EH (cell line): ENCODE measurements at places on chromosomes 13 and 19.

DNA sequence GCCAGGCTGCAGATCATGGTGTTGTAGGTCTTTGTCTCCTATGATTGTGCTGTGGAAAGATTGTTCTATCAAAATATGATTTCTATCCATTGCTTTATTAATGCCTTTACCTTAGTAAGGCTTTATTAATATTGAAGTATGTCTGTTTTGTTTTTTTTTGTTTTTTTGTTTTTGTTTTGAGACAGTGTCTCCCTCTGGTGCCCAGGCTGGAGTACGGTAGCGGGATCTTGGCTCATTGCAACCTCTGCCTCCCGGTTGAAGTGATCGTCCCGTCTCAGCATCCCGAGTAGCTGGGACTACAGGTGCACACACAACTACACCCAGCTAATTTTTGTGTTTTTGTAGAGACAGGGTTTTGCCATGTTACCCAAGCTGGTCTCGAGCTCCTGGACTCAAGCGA is 7.7 kb downstream of the IRGC start:
- DNase-seq = no peak

DNA sequence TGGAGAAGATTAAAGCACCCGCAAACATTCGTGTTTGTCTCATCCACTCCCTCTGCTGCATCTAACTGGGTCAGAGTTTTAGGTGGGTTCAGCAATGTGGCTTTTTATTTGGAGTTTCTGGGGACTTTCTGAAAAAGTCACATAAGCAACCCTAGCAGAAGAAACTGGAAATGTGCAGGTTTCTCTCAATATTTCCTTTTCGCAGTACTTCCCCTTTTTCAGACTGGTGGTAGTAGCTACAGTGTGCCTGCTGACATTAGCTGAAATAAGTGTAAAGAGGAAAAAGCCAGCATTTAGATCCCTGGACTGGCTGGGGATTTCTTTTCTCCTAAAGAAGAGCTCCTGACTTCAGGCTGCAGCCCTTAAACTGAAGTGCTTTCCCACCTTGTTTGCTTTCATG is 15.9 kb upstream of the OLFM4 start:
- DNase-seq = no peak

- DNase-seq = peak; percentile 64
Observed at GRCh38 chr13:75739244-75739868, 103.2 kb downstream of the LMO7 start.

GRCh38 chr19:5205937-5206750 is 134.5 kb downstream of the PTPRS start:
- no peak for DNase-seq

- peak; percentile 40 for DNase-seq
Observed at GRCh38 chr13:41691274-41691673, 233.9 kb downstream of the RGCC start.

DNA sequence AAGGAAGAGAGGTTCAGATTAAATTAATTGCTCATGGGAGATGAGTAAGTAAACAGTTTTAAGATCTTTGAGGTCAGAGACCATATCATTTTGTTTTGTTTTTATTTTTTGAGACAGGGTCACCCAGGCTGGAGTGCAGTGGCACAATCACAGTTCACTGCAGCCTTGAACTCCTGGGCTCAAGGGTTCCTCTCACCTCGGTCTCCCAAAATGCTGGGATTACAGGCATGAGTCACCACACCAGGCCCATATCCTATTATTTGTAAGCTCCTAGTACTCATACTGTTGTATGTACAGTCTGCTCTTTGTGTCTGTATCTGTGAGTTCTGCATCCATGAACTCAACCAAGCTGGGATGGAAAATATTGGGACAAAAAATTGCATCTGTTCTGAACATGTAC is 6.0 kb upstream of the RASL11A start:
- no peak for DNase-seq
